ENCODE measurements at places on chromosomes 16 and 17. TPM values are rescaled to one million over a fixed set of nuclear protein-coding genes. Genes with fewer than 3 reads are reported as not detected.

Gene VASN
- total RNA-seq: 28.5 TPM

Gene SOX8
- total RNA-seq: 6.6 TPM

Gene ARHGAP23
- 25.2 TPM for total RNA-seq

Gene TBC1D3I
- not detected for total RNA-seq

Gene TP53TG3
- 0.32 TPM for total RNA-seq

Gene KRTAP4-6
- not detected for total RNA-seq

Gene CCL1
- not detected for total RNA-seq

DNA sequence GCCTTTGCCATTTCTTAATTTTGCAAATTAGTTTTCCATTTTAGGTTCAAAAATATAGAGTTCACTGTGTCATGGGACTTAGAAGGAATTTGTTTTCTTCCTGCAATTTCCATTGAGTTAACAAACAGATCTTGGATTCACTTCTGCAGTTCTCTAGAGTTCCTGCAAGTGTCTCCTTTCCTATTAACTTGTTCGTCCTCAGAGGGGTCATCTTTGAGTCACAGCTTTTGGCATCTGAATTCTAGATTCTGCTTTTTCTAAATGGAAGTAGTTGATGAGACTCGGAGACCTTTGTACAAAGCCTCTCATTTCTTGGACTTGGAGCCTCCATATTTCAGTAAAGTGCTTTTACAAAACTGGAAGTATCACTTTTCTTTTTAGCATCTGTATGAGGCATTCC lies 323.3 kb downstream of the BCAS3 start:
- no peak for DNase-seq
- H3K4me3 ChIP-seq: no peak overlapping the region
- H3K36me3 ChIP-seq: no peaks in the 10 kb centered on the region
- H3K27ac ChIP-seq: no peak overlapping the region
- no peaks in the 10 kb centered on the region for H3K4me1 ChIP-seq

GRCh38 chr17:82097184-82097918 lies 685 bp downstream of the FASN start:
- H3K36me3 ChIP-seq: no peaks in the 10 kb centered on the region
- no peak for DNase-seq
- H3K27me3 ChIP-seq: no peaks in the 10 kb centered on the region
- peak overlapping the region; percentile 76 for H3K4me3 ChIP-seq
- peaks cover 38% of the 10 kb centered on the region for H3K4me1 ChIP-seq

GRCh38 chr17:58960068-58960467 lies 146.6 kb downstream of the TRIM37 start:
- no peak overlapping the region for H3K4me3 ChIP-seq
- no peaks in the 10 kb centered on the region for H3K27me3 ChIP-seq
- peaks cover 3% of the 10 kb centered on the region for H3K4me1 ChIP-seq
- no peak for DNase-seq

DNA sequence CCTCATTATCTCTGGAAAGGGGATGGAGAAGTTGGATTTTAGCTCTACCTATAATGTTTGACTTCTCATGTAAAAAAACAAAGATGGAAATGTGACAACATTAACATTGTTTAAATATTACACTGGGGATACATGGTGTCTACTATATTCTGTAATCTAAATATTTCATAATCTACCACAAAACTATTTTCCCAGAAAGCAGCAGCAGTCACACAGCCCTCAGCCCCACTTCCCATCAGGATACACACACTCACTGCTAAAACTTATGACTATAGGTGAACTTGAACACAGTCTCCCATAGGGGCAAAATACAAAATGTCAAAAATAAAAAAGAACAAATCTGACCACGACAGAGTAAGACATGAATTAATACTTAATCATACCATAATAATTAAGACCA lies 95.7 kb downstream of the KANSL1 start:
- no peak for DNase-seq
- H3K27me3 ChIP-seq: no peaks in the 10 kb centered on the region
- H3K4me3 ChIP-seq: no peak overlapping the region
- no peak overlapping the region for H3K27ac ChIP-seq

- H3K36me3 ChIP-seq: no peaks in the 10 kb centered on the region
- H3K27me3 ChIP-seq: no peaks in the 10 kb centered on the region
- no peak for DNase-seq
These were observed 4.2 kb upstream of the SREBF1 start for GRCh38 chr17:17840751-17841591.

- no peak overlapping the region for H3K4me3 ChIP-seq
- no peaks in the 10 kb centered on the region for H3K4me1 ChIP-seq
- no peak for DNase-seq
- H3K27ac ChIP-seq: no peak overlapping the region
These were observed 16.0 kb downstream of the LRRC36 start for GRCh38 chr16:67342616-67343015.

- H3K36me3 ChIP-seq: no peaks in the 10 kb centered on the region
- no peak for DNase-seq
- no peaks in the 10 kb centered on the region for H3K27me3 ChIP-seq
- no peak overlapping the region for H3K27ac ChIP-seq
- H3K4me3 ChIP-seq: no peak overlapping the region
- H3K4me1 ChIP-seq: no peaks in the 10 kb centered on the region
These were observed 141.0 kb upstream of the CIBAR2 start for GRCh38 chr16:85253084-85253941.

DNA sequence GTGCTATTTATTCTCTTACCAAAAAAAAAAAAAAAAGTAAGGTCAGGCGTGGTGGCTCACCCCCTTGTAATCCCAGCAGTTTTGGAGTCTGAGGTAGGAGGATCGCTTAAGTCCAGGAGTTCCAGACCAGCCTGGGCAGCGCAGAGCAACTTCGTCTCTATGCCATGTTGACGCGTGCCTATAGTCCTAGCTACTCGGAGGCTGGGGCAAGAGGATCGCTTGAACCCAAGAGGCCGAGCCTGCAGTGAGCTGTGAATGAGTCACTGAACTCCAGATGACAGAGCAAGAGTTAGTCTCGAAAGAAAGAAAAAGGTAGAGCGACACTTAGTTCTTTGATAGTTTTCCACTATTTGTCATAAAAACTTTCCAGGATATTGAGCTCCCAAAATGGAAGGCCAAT lies 1.4 kb upstream of the TENT4B start:
- DNase-seq: no peak
- H3K4me3 ChIP-seq: no peak overlapping the region
- H3K27ac ChIP-seq: no peak overlapping the region
- H3K36me3 ChIP-seq: no peaks in the 10 kb centered on the region
- no peaks in the 10 kb centered on the region for H3K27me3 ChIP-seq

- no peaks in the 10 kb centered on the region for H3K27me3 ChIP-seq
- H3K27ac ChIP-seq: no peak overlapping the region
- H3K4me1 ChIP-seq: no peaks in the 10 kb centered on the region
These were observed 4.8 kb downstream of the MLYCD start for GRCh38 chr16:83903751-83904150.

DNA sequence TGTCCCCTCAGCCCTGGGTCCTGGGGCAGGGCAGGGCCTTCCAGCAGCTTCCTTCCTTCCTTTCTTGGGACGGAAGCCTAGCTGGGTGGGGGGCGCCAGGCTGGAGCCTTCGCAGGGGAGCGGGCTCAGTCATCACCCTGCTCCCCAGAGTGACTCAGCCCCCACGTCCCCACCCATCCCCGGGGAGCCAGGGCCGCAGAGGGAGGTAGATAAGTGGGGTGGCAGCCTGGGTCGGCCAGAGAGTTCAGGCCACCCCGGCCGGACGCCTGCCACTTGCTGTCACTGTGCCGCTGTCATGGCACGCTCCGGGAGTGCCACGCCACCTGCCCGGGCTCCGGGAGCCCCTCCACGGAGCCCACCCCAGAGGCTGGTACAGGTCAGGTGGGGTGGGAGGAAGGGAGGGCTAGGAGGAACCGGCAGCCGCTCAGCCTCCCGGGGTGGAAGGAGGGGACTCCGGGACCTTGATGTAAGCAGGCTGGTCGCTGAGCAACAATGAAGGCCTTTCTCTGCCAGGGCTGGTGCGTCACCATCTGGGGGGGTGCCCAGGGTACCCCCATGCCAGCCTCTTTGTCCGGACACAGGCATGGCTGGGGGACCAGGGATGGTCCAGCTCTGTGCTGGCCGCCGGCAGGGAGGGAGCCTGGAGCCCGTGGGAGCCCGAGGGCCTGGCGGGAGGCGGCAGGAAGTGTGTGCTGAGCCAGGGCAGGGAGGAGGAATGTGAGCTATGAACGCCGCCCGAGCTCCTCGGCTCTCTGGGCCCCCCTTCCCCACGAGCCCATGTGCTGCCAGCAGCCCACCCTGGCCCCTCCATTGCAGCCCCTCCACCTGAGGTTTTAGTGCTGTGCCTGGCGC lies 6.6 kb downstream of the NHERF2 start:
- no peak for DNase-seq
- no peaks in the 10 kb centered on the region for H3K27me3 ChIP-seq
- H3K4me1 ChIP-seq: peaks cover 48% of the 10 kb centered on the region
- H3K27ac ChIP-seq: peak overlapping the region; percentile 93
- no peaks in the 10 kb centered on the region for H3K36me3 ChIP-seq

GRCh38 chr17:27532269-27533263 lies 76.3 kb downstream of the KSR1 start:
- DNase-seq: no peak
- no peaks in the 10 kb centered on the region for H3K36me3 ChIP-seq
- no peaks in the 10 kb centered on the region for H3K4me1 ChIP-seq
- no peak overlapping the region for H3K4me3 ChIP-seq
- no peaks in the 10 kb centered on the region for H3K27me3 ChIP-seq

- no peak overlapping the region for H3K4me3 ChIP-seq
- no peaks in the 10 kb centered on the region for H3K4me1 ChIP-seq
- no peak overlapping the region for H3K27ac ChIP-seq
- H3K27me3 ChIP-seq: no peaks in the 10 kb centered on the region
- H3K36me3 ChIP-seq: no peaks in the 10 kb centered on the region
These were observed 90.2 kb upstream of the RPL38 start for GRCh38 chr17:74113326-74113725.

DNA sequence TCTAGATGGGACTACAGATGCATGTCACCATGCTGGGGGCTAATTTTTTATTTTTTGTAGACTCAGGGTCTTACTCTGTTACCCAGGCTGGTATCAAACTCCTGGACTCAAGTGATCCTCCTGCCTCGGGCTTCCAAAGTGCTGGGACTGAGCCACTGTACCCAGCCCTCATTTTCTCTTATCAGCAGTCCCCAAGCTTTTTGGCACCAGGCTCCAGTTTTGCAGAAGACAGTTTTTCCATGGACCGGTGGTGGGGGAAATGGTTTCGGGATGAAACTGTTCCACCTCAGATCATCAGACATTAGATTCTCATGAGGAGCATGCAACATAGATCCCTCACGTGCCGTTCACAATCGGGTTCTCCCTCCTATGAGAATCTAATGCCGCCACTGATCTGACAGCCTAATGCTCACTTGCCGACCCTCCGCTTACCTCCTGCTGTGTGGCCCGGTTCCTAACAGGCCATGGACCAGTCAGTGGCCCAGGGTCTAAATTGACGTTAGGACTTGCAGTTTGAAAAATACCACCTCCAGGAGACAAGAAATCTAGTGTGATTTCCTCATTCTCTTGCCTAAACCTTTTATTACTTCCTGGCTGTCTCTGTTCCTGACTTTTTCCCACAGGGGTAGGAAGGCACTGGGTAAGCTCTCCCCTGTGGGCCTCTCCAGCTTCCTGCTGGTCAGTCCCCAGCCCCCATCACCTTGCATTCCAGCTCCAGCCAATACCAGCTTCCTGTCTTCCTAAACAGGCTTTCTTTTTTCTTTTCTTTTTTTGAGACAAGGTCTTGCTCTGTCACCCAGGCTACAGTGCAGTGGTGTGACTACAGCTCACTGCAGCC lies 9.3 kb upstream of the CNP start:
- no peaks in the 10 kb centered on the region for H3K36me3 ChIP-seq
- H3K4me1 ChIP-seq: no peaks in the 10 kb centered on the region
- no peak overlapping the region for H3K4me3 ChIP-seq
- no peak overlapping the region for H3K27ac ChIP-seq

GRCh38 chr16:87077750-87078127 lies 239.5 kb downstream of the C16orf95 start:
- no peaks in the 10 kb centered on the region for H3K36me3 ChIP-seq
- no peak overlapping the region for H3K27ac ChIP-seq
- DNase-seq: no peak
- H3K4me3 ChIP-seq: no peak overlapping the region

DNA sequence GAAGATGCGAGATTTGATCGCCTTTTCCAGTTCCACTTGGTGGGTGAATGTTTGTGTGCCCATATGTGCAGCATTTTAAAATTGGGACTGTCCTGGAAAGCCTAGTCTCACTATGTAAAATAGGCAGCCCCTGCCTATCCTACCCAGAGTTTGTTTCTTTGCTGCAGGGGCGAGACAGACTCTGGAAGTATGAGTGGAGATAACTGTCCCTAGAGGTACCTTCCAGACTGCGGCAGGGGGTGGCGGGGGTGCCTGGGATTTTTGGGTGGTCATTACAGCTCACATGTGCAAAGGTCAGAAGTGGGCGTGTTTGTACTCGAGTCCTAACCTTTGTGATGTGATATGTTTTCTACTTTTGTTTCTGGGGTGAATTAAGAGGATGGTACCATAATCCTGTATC lies 36.6 kb downstream of the MPRIP start:
- H3K4me1 ChIP-seq: peaks cover 10% of the 10 kb centered on the region
- H3K4me3 ChIP-seq: no peak overlapping the region
- peak overlapping the region; percentile 78 for H3K27ac ChIP-seq
- no peaks in the 10 kb centered on the region for H3K27me3 ChIP-seq
- no peaks in the 10 kb centered on the region for H3K36me3 ChIP-seq
- no peak for DNase-seq

DNA sequence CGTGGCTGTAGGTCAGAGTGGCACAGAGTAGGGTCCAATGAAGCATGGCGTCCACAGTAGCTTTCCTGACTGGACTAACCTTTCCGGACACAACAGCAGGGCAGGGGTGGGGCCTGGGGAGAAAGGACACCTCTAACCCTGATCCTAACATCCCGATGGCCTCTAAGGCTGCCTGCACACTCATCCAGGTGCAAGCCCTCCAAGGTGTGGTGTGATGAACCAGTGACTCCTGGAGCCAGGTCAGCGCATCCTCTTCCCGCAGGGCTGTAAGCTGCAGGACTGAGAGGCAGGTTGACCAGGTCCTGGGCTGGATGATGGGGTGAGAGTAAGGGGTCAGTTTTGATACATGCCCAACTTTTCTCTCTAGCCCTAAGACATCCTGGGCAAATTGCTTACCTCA lies 3.1 kb upstream of the ERBB2 start:
- no peak overlapping the region for H3K27ac ChIP-seq
- peaks cover 3% of the 10 kb centered on the region for H3K4me1 ChIP-seq
- no peak overlapping the region for H3K4me3 ChIP-seq
- H3K27me3 ChIP-seq: no peaks in the 10 kb centered on the region
- no peak for DNase-seq

DNA sequence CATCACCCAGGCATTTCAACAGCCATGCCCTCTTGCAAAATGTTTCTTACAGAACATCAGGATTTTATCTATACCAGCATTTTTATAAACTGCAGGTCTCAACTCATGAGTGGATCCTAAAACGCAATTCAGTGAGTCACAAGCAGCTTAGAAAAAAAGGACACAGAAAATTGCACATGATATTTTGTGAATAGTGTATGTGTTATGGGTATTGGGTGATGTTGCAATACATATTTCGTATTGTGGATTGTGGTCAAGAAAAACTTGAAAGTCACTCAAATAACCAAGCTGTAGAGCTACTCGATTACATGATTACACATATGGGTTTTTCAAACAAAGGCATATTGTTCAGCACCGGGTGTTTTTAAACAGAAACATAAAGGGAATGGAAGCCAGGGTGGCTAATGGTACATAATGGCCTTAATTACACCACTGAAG lies 1.4 kb downstream of the WIPI1 start:
- peak overlapping the region; percentile 98 for H3K27ac ChIP-seq
- H3K36me3 ChIP-seq: no peaks in the 10 kb centered on the region
- H3K4me3 ChIP-seq: peak overlapping the region; percentile 86
